Stimulated activated CD4-positive, alpha-beta T cell treated with anti-CD3 and anti-CD28 coated beads, TNF-alpha, amount 100 ng/mL, for 1 hour (primary cell): ENCODE measurements at places on chromosomes 4 and X.

DNA sequence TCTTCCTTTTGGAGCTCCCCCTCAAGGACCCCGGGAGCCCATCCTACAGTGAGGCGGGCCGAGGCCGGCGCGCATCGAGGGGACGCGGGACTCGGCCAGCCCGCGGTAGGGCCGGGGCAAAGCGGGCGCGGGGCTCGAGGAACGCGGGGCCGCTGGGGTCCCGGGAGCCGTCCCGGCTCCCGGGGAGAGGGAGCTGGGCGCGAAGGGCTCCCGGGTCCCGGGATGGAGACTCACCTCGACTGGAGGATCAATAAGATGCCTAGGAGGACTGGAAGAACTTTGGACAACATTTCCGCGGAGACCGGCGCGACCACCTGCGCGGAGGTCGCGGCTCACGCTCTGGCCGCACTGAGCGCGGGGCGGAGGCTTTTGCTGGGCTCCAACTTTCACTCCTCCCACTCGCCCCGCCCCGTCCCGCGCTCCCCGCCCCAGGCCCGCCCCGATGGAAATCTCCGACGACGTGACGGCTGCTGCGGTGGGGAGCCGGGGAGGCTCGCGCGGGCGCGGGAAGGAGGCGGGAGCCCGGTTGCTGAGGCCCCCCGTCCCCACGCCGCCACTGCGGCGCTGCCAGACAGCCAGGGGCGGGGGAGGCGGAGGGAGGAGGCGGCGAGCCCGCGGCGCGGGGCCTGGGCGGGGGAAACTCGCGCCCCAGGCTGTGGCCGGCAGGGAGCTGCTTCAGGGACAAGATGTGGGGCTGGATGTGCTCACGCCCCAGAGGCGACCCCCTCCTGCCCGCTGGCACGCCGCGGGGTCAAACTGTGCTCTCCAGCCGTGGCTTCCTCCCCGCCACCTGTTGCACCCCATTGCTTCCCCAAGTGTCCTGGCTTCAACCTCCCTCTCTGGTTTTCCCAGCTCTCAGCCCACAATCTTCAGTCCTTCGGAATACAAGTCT is at the start of gene GABRE:
GABRE (minus strand) TSS at position 341 of the 892 bp plus-strand sequence; CDS start at position 290, 51 bp downstream.
- no peak for DNase-seq

DNA sequence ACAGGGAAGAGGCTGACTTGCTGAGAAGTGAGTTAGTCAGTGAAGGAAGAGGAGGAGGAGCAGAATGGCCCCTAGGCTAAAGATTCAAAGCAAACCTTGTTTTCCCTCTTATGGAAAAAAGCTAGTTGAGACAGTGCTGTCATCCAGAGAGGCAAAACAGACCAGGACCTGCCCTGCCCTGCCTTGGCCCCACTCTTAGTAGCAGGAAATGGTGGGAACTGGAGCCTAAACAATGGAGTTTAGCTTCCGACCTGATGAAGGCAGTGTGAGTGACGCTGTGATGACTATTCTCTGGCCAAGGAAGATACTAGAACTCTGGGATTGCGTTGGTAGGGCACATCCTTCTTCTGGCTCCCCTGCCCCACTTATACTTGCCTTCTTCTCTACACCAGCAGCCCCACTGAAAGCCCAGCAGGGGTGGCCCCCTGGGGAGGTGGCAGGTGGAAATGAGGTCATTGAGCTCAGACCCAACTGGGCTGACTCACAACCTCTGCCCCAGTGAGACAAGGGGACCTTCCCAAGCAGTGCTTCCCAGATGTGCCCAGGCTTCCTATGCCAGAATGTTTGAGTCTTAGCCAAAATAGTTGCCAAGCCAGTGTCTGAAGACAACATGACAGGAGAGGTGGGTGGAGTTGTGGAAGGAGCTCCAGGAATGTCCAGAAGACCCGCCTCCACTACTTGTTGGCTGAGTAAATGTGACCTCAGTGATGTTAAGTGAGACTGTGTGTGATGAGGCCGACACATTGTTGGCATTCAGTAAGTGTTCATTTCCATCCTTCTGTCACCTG is 38.8 kb downstream of the MSN start:
- DNase-seq = no peak

- DNase-seq = no peak
These were observed 2.7 kb upstream of the CCNQ start for GRCh38 chrX:153601511-153602110.

- DNase-seq = no peak
These were observed 37.7 kb downstream of the ADAMTS3 start for GRCh38 chr4:72531322-72531721.

DNA sequence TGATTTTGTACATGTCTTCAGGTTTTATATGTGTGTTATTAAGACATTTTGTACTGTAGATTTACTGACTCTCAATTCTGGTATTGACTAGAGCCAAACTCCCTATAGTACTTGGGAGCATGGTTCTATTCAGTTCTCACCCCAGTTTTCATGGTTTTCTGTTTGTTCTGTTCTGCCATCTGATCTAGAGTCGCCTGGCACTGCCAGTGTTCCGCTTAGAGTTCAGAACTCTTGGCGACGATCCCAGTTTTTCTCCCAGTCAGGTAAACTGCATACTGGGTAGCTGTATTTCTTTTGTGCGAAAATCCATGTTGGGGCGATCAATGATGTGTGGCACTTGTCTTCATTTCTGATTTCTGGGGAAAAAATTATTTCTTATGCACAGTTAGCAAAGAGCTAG is 78.0 kb downstream of the PHOX2B start:
- no peak for DNase-seq

DNA sequence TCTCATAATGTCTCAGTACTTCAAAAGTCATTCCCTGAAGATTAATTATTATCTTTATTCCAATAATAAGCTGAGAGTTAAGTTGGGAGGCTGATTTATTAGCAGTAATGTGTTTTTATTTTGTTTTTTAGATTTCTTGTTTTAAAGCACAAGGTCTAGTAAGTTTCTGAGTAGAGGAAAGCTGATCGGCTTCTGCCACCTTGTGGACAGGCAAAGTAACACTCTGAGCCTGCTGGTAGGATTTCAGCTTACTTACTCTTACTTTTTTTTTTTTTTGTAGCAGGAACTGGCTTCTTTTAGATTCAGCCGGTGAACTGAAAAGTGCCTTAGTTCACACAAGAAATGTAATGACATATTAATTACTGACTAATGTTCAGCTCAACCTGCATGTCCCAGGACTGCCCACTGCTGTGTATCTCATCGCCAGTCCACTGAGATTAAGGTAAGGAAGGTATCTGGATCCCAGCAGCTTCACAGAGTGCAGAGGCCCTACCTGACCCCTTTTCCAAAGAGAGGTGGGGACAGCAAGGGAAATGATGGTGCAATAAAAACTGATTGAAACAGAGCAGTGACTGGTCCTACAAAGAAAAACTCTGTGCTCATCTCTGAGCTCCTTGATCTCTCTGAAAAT is 126.5 kb downstream of the ADGRA3 start:
- no peak for DNase-seq

DNA sequence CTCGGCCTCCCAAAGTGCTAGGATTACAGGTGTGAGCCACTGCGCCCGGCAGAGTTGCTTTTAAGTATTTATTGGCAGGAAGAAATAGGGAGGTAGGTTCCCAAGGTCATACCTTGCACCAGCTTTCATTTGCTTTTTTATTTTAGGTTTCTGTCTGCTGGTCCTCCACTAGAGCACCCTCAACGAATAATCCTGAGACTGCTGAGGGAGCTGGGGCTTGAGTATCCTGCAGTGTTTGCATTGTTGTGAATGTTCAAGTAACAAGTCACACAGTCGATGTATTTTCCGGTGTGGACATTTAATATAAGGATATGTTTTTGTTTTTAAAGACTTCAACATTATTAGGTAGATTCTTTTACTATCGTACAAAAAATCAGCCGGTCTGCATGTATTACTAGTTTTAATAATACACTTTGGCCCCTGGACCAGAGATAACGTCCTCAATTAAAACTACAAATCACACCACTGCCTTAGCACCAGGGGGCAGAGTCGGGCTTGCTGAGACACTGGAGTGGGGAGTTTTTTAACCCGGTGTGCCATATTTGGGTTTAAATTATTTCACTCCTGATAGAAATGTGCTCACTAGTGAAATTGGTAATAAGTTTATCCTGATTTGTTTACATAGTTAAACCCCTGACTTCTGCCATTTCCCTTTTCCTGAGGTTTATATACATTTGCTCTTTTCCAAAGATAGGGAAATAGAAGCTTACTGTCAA is 11.6 kb downstream of the SMIM20 start:
- DNase-seq = no peak

DNA sequence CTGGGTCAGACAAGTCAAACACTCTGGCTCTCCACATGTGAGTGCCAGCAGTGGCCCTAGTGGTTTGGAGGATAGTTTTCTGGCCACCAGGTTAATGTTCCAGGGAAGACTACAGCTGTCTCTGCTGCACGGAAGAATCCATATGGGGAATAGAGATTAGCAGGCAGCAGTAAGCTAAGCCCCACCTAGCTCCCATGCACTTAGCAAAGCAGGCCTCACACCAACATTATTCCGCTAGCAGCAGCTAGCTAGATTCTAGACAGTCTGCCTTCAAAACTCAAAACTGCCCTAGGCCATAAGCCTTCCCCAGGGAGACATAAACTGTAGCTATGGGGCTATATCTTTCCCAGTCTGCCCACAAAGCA is 203.4 kb downstream of the CHIC1 start:
- DNase-seq = no peak

DNA sequence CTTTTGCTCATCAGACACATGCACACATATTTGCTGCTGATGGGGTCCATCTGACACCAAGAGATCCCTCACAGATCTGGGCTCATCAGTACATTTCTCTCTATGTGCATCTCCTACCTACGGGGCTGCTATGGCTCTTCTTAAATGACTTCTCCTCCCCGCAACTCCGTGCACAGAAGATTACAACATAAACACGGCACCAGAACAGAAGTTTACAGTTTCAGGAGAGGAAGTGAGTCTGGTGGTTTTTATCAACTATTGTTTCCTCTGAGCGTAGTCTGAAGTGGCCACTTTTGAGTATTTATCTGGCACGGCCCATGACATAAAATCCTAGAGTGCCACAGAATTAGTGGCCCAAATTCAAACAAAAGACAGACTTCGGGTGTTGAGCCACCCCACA is 263.8 kb downstream of the PRDM5 start:
- no peak for DNase-seq
